Jurkat, Clone E6-1 (cell line): ENCODE measurements at places on chromosomes 3 and 15.

DNA sequence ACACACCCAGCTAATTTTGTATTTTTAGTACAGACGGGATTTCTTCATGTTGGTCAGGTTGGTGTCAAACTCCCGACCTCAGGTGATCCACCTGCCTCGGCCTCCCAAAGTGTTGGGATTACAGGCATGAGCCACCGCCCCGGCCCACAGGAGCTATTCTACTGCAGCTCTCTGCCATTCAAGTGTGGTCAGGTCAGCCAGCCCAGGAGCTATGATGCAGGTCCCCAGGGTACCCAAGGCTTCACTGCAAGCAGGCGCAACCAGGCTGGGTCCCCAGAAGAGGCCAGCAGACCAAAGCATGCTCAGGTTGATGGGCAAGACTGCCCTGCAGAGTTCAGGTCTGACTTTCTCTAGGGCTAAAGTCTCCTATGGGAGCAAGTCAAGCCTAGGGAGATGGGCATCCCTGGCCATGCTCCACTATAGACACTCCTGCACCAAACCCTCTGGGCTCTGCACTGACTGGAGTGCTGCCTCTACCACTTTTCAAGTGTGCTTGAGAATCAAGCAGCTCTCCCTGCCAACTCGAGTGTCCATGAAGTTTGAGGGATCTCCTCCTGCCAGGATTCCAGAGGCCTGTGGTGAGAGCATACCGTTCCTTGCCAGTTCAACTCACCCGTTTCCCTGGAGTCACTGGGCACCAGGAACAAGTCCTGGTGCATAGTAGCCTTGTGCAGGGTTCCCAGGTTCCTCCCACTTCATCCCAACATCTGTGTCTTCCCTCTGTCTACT lies 30.9 kb downstream of the MYO9A start:
- DNase-seq, result no peak

DNA sequence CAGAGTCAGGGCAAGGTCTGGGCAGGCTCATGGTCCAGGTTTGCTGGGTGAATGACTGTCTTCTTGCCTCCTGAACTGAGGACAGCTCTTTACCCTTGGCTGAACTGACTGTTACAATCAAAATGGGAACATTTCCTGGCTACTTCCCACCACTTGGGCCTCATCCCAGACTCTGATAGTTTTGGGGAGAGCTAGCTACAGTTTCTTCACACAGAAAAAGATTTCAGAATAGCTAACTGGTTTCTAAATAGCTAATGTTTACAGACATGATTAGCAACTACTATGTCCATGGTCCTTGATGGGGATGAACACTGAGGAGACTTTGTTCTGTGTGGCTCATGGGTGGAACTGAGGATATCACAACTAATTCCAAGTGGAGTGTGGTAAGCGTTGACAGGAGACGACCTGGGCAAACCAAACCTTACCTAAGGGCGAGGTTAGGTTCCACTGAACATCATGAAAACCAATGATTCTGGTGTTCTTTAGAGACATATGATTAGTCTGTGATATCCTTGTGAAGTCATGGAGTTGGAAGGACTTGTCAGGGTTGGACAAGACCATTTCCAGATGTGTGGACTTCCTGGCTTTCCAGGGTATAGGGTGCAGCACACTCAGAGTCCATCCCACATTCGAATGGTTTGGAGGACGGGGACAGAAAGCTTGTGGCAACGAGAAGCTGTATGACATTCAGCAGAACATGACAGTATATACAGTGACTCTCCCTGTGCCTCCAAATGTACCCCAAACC lies 7.3 kb downstream of the ALPK3 start:
- no peak for DNase-seq

GRCh38 chr3:4855676-4856075 lies 123.6 kb upstream of the BHLHE40 start:
- DNase-seq, result no peak

DNA sequence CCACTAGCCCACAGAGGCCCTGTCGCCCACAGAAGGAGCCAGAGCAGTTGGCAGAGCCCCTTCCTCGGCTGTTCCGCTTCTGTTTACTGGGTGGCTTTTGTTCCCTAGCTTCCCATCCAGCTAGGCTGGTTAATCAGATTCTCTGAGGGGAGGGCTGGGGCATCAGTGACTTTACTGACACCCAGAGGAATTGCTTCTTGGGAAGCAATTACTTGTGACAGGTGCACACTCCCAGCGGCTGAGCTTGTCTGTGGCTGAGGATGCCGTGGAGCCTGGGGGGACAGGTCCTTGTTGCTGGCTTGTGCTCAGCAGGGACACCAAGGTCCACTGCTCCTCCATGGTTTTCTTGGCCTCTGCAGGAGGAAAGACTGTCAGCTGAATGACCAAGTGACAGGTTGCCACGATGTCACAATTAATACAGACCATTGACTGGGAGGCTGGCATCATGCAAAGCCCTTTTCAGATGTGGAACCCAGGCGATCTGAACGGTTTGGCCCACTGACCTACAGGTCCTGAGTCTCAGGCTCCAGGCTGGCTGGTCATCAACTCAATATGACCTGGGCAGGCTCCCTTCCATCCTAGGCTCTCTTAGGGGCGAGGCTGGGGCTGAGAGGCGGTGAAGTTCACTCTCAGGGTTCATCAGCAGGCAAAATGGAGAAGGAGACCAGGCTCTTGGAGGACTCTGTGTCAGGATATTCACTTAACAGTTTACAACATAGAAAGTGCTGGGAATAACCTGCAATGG lies 31.8 kb upstream of the SFMBT1 start:
- no peak for DNase-seq

- DNase-seq, result no peak
Measured at GRCh38 chr3:122893754-122894668, 99.1 kb downstream of the SLC49A4 start.

DNA sequence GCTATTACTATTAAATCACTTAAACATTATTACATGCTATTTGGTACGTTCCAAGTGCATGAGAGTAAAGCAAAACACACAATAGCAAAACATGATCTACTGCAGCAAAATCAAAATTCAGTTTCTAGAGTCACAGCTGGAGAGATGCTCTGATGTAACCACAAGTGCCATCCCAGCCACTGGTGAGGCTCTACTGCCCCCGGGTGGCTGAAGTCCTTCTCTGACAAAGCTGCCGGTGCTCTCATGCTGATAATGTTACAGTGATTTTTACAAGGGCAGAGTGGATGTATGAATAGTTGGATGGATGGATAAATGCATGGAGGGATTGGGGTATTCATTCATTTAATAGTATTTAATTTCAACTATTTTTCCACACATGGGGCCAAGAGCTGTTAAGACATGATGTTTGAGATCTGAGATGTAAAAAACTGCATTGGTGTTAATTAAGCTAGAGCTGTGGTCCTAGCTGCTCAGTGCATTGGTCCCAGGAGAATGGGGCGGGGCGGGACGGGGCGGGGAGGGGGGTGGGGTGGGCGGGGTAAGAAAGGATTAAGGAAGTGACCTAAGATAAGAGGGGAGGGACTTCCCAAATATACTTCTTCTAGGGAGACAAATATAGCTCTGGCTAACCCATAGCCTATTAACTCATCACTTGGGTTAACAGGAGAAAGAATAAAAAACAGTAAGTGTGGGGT lies 5.3 kb upstream of the SPESP1 start:
- DNase-seq, result peak; percentile 61

- DNase-seq, result no peak
Measured at GRCh38 chr3:101148001-101148400, 154.8 kb upstream of the ABI3BP start.

- DNase-seq, result no peak
Measured at GRCh38 chr3:33717616-33717865, 513 bp downstream of the CLASP2 start.

DNA sequence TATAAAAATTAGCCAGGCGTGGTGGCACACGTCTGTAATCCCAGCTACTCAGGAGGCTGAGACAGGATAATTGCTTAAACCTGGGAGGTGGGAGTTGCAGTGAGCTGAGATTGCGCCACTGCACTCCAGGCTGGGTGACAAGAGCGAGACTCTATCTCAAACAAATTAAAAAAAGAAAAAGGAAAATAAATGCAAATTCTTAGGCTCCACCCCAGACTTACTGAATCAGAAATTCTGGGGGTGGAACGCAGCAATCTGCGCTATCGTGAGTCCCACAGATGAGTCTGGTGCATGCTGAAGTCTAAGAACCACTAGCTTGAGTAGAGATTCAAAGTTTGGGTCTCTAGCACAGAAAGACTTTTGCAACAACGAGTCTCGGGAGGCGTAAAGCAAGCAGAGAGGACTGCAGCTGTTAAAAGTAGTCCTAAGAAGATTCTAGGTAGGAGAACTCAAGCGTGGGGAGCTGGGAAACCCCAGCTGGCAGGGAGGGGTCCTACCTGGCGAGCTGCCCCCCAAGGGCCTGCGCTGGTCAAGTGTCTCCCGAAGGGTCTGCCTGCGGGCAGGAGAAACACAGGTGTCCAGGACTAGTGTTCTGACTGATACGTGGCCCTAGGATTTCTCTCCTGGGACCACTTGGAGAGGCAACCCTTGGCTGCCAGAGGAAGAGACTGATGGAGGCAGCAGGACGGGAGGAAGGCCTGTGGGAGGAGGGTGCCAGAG lies 21.9 kb downstream of the CEP19 start:
- no peak for DNase-seq

DNA sequence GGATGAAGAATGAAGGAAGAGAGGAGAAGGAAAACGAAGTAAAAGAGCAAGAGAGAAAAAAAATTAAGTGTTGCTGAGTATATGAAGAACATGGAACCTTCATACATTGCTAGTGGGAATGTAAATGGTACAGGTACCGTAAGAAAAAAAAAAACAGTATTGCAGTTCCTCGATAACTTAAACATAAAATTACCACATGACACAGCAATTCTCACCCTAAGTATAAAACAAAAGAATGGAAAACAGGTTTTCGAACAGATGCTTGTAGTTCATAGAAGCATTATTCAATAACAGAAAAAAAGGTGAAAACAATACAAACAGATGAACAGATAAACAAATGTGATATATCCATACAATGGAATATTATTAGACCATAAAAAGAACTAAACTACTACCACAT lies 51.6 kb downstream of the SENP7 start:
- no peak for DNase-seq

DNA sequence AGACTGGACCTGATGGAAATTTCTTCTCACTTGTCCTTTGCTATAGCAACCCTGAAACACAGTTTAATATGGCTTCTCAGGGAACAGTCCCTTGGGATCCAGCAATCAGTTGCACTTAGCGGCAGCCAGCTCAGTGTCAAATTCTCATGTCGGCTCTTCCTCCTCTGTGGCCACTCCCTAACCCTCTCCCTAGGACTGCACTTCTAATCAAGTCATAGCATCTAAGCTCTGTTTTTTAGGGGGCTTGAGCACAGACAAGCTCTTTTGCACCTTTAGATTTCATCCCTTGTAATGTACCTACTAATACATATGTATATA lies 250.5 kb upstream of the TLE3 start:
- no peak for DNase-seq

DNA sequence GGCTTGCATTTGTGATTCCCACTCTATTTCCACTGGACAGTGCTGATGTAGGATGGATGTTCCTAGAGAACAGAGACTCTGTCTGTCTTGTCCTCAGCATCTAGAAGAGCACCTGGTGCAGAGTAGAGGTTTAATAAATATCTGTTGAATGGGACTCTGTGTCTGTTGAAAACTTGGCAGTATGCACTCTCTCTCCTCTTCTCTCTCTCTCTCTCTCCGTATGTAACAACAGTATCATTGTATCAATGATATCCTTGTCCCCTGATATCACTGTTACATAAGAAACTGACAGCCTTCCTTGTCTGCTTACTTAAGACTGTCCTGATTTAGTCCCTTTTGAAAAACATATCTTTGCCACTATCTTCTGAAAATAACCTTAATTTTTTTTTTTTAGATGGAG lies 24.3 kb upstream of the MGLL start:
- no peak for DNase-seq

- DNase-seq, result no peak
Measured at GRCh38 chr3:127525373-127525772, 65.2 kb downstream of the TPRA1 start.

GRCh38 chr3:65070968-65071367 lies 383.2 kb upstream of the ADAMTS9 start:
- DNase-seq, result no peak

GRCh38 chr3:195451373-195452015 lies 8.7 kb upstream of the ACAP2 start:
- DNase-seq, result no peak

- DNase-seq, result no peak
Measured at GRCh38 chr3:81198216-81198615, 563.2 kb downstream of the GBE1 start.

DNA sequence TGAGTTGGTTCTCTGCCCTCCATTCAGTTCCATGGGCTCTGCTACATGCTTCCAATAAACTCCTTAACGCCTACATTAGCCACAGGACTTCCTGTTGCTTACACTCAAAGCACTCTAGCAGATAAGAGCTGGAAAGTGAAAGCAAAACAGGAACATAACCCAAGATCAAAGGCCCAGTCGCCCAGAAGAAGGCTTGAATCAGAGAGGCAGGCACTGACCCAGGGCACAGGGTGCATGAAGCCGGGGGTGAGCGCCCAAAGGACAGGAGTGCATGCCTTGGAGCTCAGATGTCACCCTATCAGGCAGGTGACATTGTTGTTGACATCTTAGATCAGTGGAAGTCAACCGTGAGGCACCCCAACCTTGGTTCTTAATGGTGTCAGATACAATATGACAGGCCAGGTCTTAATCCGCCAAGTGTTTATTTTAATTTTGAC lies 235.1 kb downstream of the UACA start:
- peak; percentile 93 for DNase-seq

DNA sequence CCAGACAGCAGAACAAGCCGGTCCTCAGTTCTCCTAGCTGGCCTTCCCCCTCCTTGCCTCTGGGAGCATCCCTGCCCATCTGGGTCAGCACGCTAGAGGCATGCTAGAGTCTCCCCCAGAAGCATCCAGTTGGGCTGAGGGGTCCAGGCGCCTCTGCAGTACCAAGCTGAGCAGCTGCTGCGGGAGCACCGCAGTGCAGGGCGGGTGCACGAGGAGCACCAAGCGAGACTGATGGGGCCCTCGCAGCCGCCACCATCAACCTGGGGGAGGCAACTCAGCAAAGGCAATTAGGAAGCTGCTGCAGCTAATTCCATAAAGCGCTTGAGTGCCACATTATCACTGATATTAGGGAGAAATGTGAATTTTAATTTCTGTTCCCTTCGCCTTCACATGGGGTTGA lies 12.4 kb downstream of the CACNA2D3 start:
- DNase-seq, result no peak

- DNase-seq, result no peak
Measured at GRCh38 chr15:62087671-62088352, 21.0 kb downstream of the C2CD4A start.

GRCh38 chr3:114839476-114839875 lies 307.6 kb downstream of the ZBTB20 start:
- DNase-seq, result no peak
